DMS79 (cell line): ENCODE measurements at places on chromosomes 4 and X.

DNA sequence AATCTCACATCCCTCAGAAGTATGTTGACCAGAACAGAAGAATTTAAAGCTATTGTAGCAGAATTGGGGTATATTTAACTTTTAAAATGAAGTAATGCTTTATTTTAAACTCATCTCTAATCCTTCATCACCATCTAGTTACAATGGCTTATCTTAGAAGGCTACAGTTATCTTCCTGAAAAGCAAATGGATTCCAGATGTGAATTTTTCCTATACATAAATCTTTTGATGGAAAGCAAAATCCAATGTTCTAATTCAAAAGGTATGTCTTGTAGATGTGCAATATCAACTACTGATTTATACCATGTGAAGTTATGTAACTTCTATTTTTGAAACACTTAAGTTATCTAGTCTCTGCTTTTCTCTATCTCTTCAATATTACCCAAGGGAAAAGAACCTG lies 47.6 kb downstream of the CCNG2 start:
- no peak for DNase-seq

GRCh38 chr4:177718514-177718913 lies 276.3 kb upstream of the AGA start:
- no peak for DNase-seq

GRCh38 chr4:176052744-176053143 lies 12.9 kb upstream of the WDR17 start:
- DNase-seq = no peak

GRCh38 chr4:150769248-150769647 lies 187.3 kb downstream of the MAB21L2 start:
- no peak for DNase-seq

DNA sequence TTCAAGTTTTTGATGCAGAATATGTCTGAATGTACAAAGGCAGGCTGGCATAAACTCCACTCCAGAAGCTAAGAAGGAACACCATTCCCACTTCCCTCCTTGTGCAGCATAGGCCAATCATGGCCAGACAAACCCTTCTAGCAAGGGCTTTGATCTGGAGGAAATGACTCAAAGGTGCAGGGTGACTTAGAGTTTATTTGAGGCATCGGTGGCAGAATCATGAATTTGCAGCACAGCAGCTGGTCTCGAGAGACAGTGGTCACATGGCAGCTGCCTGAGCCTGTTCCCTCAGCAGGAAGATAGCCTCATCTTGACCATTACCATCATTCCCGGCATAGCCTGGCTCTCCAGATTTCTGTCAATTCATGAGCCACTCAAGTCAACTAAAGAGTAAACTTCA lies 154.5 kb downstream of the ATP10D start:
- DNase-seq = no peak

DNA sequence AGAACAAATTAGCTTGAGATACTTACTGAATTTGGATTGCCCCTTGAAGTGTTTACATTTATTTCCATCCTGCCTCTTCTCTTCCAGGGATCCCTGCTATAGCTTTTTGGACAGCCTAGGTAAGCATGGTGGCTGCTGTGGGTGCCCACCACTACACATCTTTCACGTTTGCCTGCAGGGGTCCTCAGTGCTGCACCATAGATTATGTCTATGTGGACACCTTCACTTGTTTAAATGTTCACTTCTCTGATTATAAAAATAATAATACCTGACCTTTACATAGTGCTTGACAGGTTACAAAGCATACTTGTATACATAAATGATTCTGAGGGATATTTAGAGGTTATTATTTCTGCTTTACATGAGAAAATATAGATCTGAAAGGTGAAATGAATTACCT lies 67.9 kb upstream of the SLC4A4 start:
- DNase-seq = no peak

DNA sequence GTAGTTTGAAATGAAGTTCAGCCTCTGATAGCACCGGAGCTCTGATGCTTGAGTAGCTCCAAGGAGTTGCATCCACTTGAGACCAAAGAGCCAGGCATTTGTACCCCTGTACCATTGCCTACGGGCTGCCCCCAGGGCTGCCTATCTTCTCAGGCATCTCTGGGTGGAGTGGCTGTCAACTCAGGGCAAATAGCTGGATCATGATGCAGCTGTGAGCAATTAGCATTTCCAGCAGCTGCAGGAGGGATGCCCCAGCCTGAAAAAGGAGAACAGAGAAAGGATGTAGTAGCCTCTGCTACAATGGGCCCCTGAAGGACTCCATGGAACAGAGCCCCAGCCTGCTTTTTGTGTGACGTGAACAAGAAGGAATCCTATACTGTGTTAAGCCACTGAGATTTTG lies 492.6 kb downstream of the BCOR start:
- no peak for DNase-seq

GRCh38 chr4:110058677-110059076 lies 139.7 kb downstream of the ELOVL6 start:
- no peak for DNase-seq

DNA sequence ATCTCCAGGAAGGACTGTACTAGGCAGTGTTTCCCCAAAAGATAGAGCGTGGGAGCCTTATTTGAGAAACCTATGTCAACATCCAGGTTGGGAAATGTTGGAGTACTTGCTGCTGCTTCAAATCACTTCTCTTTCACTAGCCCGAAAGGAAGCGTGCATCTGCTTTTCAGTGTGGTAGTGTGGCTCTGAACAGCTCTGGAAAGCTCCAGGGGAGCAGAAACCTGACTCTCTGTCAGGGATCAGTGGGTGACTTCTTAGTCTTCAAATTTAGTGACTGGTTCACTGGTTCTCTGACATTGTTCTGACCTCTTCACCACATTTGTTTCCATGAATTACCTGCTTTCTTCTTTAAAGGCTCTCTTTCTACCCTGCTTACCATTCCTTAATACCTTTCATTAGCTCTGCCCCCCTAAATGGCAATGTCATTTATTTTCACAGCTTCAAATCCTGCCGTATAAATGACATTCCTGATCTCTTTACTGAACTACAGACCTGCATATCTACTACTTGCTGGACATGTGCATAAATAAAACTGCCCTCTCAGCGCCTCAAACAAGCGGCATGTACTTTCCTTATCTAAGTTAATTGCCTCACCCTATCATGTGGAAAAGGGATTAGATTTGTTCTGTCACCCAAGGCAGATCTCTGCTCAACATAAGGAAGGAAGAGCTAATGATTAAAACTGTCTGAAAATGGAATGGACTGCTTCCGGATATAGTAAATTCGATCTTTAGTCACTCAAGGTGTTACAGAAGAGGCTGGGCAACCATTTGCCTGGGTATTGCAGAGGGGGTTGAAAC lies 37.0 kb downstream of the DLG3 start:
- DNase-seq = no peak

DNA sequence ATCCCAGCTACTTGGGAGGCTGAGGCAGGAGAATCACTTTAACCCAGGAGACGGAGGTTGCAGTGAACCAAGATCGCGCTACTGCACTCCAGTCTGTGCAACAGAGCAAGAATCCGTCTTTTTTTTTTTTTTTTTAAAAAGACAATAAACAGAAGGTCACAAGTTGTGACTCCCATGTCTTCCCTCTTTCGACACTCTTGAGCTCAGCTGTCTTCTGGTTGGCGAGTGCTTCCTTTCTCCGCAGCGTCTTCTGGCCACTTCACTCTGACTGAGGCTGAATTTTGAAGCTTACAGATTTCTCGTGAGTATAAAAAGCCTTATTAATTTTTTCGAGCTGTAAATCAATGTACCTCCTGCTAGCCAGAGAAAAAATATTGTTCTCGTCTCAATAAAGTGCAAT lies 124.9 kb downstream of the STOX2 start:
- DNase-seq = no peak

DNA sequence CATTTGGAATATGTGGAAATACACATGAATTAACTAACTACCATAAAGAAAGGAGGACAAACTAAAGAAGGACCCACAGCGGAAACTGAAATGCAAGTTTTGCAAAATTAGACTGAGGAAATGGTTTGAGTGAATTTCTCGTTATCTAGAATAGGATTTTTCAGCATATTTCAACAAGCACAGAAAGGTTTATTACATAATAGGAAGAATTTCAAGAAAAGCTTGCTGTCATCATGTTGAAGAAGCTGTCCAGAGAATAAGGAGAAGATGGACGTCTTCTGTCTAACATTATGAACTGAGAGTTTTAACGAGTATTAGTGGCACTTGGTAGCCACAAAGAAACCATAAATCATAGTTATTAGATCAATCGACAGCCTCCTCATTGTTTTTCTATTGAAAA lies 45.0 kb downstream of the TEC start:
- DNase-seq = no peak

GRCh38 chr4:123379392-123379791 lies 17.2 kb upstream of the SPRY1 start:
- no peak for DNase-seq

DNA sequence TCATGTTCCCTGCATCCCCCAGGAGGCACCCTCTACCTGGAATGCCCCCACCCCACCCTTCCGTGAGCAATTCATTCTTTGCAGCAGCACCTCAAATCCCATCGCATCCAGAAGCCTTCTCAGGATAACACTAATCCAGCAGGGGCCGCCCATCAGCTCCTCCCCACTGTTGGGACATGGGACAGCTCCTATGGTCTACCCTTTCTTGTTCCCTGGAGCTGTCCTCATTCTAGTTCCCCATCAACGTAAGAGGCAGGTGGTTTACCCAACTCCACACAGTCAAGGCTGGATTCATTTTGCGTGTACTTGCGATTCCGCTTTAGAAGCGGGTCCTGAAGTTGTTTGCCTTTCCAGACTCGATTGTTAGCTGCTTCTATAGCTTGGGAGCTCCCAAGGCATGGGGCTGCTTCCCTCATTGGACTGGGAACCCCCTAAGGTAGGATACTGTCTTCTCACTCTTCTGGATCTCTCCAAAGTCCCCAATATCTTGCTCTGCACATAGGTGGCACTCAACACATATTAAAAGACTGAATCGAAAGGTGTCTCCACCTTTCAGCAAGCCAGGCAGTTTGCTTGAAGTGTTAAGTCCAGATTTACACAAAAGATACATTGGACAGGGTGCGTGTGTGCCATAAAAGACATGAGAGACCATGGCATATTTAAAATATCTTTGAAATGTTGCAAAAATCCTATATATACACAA lies 942 bp upstream of the APLN start:
- peak; percentile 9 for DNase-seq

DNA sequence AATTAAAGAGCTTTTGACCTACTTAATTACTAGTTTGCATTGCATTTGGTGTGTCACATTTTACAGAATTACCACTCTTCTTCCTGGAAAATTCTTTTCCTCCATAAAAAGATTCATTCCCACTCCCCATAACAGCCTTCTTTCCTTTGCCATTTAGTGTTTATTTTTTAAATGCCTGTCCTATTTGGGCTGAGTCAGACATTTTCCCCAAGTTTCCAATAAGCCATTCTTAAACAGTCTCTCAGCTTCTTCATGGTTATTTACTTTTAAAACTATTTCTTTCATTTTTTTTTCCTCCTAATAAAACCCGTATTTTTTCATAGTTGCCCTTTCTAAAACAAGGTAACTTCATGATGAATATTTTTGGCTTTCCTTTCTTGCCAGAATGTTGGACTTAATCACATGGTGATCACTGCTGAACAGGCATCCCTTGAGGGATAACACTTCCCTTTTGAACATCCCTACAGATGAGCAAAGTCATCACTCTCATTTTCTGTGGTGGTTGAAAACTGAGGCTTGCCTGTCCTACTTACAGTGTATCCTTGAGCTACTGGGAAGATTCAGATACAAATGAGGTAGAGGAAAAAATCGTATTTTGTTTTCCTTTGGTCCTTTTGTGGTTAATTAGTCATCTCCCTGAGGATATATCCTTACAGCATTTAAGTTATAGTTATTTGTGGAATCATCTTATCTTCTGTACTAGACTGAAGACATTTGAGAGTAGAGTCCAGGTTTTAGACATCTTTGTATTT lies 520.5 kb upstream of the NR3C2 start:
- no peak for DNase-seq

GRCh38 chrX:44343412-44344141 lies at the start of gene EFHC2:
EFHC2 (minus strand) TSS chrX:44343672; CDS start chrX:44343588, 84 bp downstream.
- no peak for DNase-seq

GRCh38 chrX:65971151-65971550 lies 68.7 kb downstream of the VSIG4 start:
- no peak for DNase-seq

DNA sequence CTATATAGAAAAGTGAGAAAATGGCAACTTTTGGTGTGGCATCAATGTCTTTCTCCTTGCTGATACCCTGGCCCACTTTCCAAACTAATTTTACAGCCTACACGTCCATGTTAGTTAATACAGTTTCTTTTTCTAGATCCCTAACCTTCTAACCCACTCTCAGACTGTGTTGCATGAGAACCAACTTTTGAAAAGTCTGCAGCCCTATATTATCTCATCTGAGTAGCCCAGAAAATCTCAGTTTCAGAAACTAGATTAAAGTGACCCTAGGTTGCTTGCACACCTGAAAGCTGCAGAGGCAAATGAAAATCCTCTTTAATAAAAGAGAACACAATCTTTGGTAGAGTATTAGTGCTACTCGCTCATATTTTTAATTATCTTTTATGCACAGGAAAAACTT lies 371.6 kb upstream of the EMCN start:
- DNase-seq = no peak

GRCh38 chr4:105246712-105247111 lies 100.0 kb downstream of the TET2 start:
- DNase-seq = no peak

GRCh38 chr4:140135529-140136088 lies 18.4 kb downstream of the MAML3 start:
- peak; percentile 33 for DNase-seq

- DNase-seq = no peak
Measured at GRCh38 chrX:111098874-111099273, 2.9 kb downstream of the PAK3 start.

DNA sequence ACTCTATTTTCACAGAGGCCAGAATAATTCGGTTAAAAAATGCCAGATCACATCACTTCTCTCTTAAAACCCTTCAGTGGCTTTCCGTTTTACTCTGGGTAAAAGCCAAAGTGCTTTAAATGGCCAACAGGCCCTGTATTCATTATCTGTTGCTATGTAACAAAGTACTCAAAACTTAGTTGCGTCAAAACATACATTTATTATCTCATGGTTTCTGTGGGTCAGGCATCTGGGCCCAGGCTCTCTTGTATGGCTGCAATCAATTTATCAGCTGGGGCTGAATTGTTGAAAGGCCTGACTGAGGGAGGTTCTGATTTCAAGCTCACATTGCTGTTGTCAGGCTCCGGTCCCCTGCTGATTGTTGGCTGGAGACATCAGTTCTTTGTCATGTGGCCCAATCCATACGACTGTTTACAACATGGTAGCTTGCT lies 72.7 kb upstream of the H2AZ1 start:
- no peak for DNase-seq

DNA sequence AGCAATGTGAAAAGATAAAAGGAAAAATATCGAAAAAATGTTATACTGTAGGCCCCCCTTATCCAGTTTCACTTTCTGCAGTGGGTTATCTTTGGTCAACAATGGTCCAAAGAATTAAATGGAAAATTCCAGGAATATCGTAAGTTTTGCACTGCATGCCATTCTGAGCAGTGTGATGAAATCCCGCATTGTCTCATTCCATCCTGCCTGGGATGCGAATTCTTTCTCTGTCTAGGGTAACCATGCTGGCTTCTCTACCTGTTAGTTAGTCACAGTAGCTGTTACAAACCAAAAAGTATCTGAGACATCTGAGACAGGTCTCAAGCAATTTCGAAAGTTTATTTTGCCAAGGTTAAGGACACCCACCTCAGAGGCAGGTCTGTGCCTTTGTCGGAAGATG lies 170.3 kb downstream of the COX18 start:
- DNase-seq = no peak
